OCI-LY7 (cell line): ENCODE measurements at places on chromosomes 1 and 21. TPM values are rescaled to one million over a fixed set of nuclear protein-coding genes. Genes with fewer than 3 reads are reported as not detected.

Gene FAM72C
- total RNA-seq: 44.9 and 52.7 TPM in 2 replicates

DNA sequence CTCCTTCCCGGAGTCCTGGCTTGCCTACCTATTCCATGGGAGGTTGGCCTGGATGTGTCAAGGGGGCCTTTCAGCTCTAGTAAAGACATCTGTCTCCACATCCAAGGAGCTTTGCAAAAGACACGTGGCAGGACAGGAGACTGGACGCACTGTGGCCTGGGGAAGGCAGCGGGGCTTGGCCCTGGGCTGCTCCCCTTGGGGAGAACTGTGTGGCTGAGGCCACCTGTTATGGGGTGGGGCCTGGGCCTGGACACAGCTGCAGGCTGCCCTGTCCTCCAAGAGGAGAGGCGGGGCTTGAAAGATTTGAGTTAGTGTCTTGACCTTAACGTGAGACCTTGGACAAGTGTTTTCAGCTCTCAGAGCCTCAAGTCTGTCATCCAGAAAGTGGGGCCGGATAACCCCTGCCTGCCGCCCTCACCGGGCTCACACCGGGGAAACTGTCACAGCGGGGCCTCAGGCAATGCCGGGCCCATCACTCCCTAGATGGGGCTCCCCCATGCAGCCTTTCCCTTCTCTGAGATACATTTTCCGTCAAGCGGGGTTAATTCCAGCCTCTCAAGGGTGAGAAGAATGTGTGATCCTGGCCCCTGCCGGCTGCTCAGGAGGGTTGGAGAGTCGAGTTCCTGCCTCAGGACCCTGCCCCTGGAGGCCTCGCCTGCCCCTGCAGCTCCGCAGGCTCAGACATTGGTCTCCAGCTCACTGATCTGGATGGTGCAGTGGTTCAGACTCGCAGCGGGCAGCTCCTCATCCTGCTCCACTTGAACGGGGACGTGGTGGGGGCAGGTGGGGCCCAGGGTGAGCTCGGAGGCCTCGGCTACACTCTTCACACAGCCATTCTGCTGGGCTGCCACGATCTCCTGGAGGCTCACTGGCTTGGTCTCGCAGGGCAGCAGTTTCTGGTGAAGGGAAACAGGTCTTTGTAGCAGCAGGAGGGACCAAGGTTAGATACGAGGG is 25.6 kb downstream of the PODN start:
- DNase-seq: no peak

Gene FCAMR
- total RNA-seq: not detected in 2 replicates

DNA sequence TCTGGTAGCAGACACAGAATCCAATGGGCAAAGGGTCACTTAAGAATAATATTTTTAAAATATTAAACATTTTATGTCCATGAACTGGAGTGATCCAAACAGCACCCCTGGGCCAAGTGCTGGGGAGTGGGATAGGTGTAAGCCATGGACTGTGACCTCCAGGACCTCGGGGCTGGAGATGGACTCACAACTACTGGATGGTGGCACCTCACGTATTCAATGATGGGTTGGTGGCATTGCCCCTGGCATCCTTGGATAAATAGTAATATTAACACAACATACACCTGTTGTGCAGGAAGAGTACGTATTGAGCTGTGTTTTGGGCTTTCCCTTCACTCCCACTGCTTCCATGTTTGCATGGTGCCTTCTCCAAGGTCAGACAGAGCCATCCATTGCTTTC is 39.3 kb upstream of the TENT5C start:
- no peak for DNase-seq

GRCh38 chr1:180181996-180182642 is 27.4 kb downstream of the QSOX1 start:
- no peak for DNase-seq

Gene LAPTM5
- total RNA-seq: 137 and 163 TPM in 2 replicates

GRCh38 chr1:111234866-111235265 is 7.4 kb downstream of the CHI3L2 start:
- no peak for DNase-seq

Gene GSTM4
- 6.8 and 8.0 TPM in 2 replicates for total RNA-seq
